ENCODE measurements at places on chromosomes 1 and 21.

DNA sequence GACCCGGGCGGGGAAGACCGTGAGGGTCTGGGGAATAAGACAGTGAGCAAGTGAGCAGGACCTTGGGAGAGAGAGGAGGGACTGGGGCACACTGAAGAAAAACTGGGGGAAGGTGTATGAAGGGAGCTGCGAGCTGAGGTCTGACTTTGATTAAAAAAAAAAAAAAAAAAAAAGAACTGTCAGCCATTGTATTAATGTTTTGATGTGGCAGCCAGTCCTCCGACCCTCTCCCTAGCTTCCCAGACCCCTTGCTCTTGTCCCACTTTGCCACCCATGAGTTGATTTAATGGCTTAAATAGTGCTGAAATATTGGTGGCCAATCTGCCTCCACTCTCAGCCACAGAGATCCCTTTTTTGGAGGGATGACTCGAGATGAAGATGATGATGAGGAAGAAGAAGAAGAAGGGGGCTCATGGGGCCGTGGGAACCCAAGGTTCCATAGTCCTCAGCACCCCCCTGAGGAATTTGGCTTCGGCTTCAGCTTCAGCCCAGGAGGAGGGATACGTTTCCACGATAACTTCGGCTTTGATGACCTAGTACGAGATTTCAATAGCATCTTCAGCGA, 652 bp downstream of the HAX1 start:
- no peak for DNase-seq

DNA sequence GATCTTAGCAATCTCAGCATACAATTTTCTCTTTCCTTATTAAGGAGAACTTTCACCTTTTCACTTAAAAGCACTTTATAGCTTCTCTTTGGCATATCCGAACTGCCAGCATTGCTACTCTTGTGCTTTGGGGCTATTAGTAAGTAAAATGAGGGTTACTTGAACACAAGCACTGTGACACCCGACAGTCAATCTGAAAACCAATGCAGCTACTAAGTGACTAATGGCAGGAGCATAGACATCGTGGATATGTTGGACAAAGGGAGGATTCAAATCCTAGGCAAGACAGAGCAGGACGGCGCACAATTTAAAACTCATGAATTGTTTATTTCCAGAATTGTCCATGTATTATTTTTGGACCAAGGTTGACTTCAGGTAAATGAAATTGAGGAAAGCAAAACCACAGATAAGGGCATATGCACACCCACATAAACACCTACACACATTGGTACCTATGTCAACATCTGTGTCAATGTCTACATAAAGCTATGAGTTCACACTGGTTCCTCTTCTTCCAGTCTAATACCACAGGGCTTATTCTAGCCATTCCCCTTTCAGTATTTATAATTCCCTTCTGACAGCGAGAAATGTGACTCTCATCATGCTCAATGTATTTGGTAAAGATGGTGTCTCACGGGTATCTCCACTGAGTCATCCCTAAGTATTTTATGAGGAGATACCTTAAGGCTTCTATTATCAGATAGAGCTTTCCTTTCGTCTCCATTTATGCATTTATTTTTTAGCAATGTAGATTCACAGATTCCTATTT, 75.3 kb upstream of the RALGPS2 start:
- no peak for DNase-seq

DNA sequence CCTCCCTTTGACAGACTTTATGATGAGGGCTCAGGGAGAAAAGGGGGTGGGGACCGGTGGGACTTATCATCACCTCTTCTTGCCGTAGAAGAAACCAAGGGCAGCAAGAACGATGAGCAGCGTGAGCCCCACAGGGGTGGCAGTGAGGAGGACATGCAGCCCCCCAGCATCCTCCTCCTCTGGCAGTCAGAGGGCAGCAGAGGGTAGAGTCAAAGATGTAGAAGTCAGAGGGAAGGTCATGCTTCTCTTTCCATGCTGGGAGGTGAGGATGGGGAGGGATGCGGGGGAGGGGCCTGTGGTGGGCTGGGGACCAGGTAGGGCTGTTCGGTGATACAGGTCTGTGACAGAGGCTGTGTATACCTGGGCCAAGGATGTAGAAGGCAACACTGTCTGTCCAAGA, 14.8 kb downstream of the INSRR start:
- no peak for DNase-seq

GRCh38 chr1:39992234-39992633, 37.3 kb downstream of the MFSD2A start:
- DNase-seq: no peak

- DNase-seq: no peak
Measured at GRCh38 chr1:85623061-85623471, 42.5 kb downstream of the CCN1 start.

GRCh38 chr1:192274588-192274987, 42.2 kb upstream of the RGS21 start:
- DNase-seq: no peak

DNA sequence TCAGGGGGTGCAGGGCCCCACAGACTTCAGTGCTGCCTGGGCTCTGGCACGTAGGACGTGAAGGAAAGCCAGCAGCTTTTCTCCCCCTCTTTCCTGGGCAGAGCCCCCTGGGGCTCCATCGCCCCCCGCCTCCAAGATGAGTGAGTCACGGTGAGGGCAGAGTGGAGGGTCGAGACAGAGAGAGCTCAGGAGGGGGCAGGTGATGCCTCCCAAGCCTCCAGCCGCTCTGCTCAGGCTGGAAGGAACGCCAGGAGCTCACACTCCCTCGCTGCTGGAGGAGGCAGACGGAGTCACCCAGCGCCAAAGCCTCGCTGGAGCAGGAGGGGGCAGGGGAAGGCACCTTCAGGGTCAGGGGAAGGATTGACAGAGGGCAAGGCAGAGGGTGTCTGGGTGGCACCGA, 119.5 kb downstream of the CASZ1 start:
- no peak for DNase-seq

Measured in NCI-H1694 treated with DMSO at 0.1 percent for 48 hours (cell line).